Uterus (tissue), 4 donors: ENCODE measurements at places on chromosomes 3 and 15. TPM values are rescaled to one million over a fixed set of nuclear protein-coding genes. Genes with fewer than 3 reads are reported as not detected.
A peak's percentile ranks its signal among the peaks of the same experiment; 100 is the strongest.

DNA sequence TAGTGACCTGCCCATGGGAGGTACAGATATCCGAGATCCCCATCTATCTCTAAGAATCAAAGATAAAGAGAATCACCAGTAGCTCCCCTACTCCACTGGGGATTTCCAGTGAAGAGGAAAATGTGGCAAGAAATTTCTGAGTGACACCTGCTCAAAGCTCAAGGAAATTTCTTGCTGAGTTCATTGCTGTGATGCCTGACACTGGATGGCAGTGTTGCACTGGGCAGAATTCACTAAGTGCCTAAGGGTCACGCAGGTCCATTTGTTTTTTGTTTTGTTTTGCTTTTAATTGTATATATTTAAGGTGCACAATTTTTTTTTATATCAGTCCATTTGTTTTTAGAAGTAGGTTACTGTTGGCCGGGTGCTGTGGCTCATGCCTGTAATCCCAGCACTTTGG is 109.5 kb upstream of the KCNAB1 start:
- H3K27ac ChIP-seq, result no peak overlapping the region
- DNase-seq, result no peak
- no peaks in the 10 kb centered on the region for H3K36me3 ChIP-seq
- H3K27me3 ChIP-seq, result no peaks in the 10 kb centered on the region

DNA sequence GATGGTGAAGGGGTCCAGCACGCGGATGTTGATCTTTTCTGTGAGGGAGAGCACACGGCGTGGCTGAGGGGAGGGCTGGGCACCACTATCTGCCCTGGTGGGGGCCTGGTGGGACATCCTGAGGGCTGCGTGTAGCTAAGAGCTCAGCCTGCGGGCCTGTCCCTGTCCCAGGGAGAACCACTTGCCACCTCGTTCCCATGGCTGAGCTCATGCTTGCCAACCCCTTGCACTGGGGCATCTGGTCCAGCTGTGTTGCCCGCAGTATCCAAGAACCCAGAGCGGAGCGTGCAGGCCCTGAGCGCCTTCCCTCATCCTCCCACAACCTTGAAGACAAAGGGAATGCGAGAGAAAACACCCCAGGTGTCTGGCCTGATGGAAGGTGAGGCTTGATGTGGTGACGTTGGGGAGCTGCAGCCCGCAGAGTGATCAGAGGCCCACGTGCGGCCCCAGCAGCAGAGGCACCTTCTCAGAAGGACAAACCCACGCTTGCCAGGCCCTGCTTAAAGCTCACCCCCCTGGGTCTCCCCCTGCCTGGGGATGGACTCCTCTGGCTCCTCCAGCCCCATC is 28.9 kb downstream of the TKT start:
- H3K27ac ChIP-seq, result no peak overlapping the region
- H3K36me3 ChIP-seq, result no peaks in the 10 kb centered on the region
- H3K4me3 ChIP-seq, result no peak overlapping the region
- no peaks in the 10 kb centered on the region for H3K27me3 ChIP-seq

Gene ATP13A5
- not detected for total RNA-seq

- DNase-seq, result no peak
- no peaks in the 10 kb centered on the region for H3K4me1 ChIP-seq
- H3K27ac ChIP-seq, result no peak overlapping the region
- H3K4me3 ChIP-seq, result no peak overlapping the region
- no peaks in the 10 kb centered on the region for H3K36me3 ChIP-seq
Observed at GRCh38 chr15:65354835-65355172, 23.0 kb downstream of the IGDCC3 start.

- H3K36me3 ChIP-seq, result no peaks in the 10 kb centered on the region
- H3K4me3 ChIP-seq, result no peak overlapping the region
- H3K27me3 ChIP-seq, result no peaks in the 10 kb centered on the region
Observed at GRCh38 chr15:42707068-42707467, 29.9 kb downstream of the CDAN1 start.

GRCh38 chr3:24591661-24592555 is 97.3 kb upstream of the THRB start:
- no peaks in the 10 kb centered on the region for H3K4me1 ChIP-seq
- DNase-seq, result no peak
- H3K27me3 ChIP-seq, result no peaks in the 10 kb centered on the region
- no peaks in the 10 kb centered on the region for H3K36me3 ChIP-seq
- no peak overlapping the region for H3K27ac ChIP-seq
- H3K4me3 ChIP-seq, result no peak overlapping the region

Gene ACOX2
- 29.0 TPM for total RNA-seq

DNA sequence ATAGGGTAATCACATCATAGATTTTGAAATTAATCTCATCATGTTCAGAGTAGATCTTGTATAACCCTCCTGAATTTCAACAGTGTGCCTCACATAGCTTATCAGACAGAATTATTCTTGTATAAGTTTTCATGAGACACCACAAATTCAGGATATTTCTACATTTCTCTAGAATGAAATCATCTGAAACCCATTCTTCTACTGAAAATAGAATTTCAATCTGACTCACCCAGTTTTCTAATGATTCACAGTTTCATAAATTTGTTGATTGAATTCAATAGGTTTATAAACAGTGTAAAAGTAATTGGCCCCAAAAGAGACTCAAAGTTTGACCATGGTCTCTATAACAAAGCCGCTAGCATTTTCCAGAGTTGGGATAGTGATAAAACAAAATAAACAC is 1082.6 kb upstream of the EPHA6 start:
- no peaks in the 10 kb centered on the region for H3K27me3 ChIP-seq
- H3K27ac ChIP-seq, result no peak overlapping the region
- H3K4me1 ChIP-seq, result no peaks in the 10 kb centered on the region
- no peak for DNase-seq

Gene CCDC39
- total RNA-seq, result 1.5 TPM

GRCh38 chr3:171255236-171255806 is 204.9 kb downstream of the TNIK start:
- no peak overlapping the region for H3K27ac ChIP-seq
- DNase-seq, result no peak
- no peaks in the 10 kb centered on the region for H3K36me3 ChIP-seq
- no peak overlapping the region for H3K4me3 ChIP-seq
- no peaks in the 10 kb centered on the region for H3K27me3 ChIP-seq

Gene FMN1
- 3.8 TPM for total RNA-seq

DNA sequence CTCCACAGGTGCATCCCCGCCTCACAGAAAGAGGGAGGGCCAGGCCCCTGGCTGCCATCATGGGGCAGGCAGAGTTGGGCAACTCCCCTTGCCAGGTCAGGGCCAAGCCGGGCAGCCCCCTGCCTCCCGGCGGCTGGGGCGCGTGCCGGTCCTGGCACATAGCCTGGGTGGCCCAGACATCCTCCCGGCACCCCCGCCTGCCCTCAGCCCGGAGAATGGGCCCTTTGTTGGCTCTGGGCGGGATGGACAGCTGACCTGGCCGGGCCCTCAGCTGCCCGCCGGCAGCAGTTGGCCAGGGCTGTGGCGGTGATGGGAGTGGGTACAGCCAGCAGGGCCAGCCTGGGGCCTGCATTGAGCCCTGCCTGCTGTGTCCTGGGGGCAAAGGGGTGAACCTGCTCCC is 16.5 kb downstream of the PLXNA1 start:
- peaks cover 22% of the 10 kb centered on the region for H3K4me1 ChIP-seq
- no peak overlapping the region for H3K27ac ChIP-seq
- H3K4me3 ChIP-seq, result no peak overlapping the region
- no peaks in the 10 kb centered on the region for H3K36me3 ChIP-seq
- H3K27me3 ChIP-seq, result no peaks in the 10 kb centered on the region

Gene FGF7
- total RNA-seq, result 57.6 TPM

- no peaks in the 10 kb centered on the region for H3K4me1 ChIP-seq
- H3K27ac ChIP-seq, result no peak overlapping the region
- no peak overlapping the region for H3K4me3 ChIP-seq
- DNase-seq, result no peak
- H3K36me3 ChIP-seq, result no peaks in the 10 kb centered on the region
Observed at GRCh38 chr15:39622660-39623516, 42.0 kb downstream of the THBS1 start.

- no peaks in the 10 kb centered on the region for H3K27me3 ChIP-seq
- no peaks in the 10 kb centered on the region for H3K36me3 ChIP-seq
- DNase-seq, result no peak
- H3K27ac ChIP-seq, result no peak overlapping the region
Observed at GRCh38 chr3:185076219-185076618, 76.6 kb downstream of the C3orf70 start.

GRCh38 chr3:73294537-73294936 is 233.1 kb downstream of the EBLN2 start:
- no peak overlapping the region for H3K27ac ChIP-seq
- H3K27me3 ChIP-seq, result no peaks in the 10 kb centered on the region
- H3K4me3 ChIP-seq, result no peak overlapping the region
- DNase-seq, result no peak

DNA sequence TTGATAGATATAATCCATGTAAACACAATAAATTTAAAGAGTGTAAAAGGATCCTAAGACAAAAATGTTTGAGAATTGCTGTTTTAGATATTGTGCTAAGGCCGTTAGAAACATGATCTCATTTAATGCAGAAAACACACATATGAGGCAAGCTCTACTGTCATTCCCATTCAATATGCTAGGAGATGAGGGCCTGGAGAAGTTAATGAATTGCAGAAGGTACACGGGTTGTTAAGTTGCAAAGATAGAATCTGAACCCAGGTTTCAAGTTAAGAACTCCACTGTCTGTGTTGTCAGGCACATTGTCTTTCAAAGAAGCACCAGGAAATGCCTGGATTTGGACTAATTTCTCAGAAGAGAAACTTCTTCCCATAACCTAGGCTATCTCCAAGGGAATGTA is 65.1 kb upstream of the SAMMSON start:
- DNase-seq, result no peak
- H3K36me3 ChIP-seq, result no peaks in the 10 kb centered on the region
- H3K27me3 ChIP-seq, result no peaks in the 10 kb centered on the region
- no peak overlapping the region for H3K4me3 ChIP-seq

DNA sequence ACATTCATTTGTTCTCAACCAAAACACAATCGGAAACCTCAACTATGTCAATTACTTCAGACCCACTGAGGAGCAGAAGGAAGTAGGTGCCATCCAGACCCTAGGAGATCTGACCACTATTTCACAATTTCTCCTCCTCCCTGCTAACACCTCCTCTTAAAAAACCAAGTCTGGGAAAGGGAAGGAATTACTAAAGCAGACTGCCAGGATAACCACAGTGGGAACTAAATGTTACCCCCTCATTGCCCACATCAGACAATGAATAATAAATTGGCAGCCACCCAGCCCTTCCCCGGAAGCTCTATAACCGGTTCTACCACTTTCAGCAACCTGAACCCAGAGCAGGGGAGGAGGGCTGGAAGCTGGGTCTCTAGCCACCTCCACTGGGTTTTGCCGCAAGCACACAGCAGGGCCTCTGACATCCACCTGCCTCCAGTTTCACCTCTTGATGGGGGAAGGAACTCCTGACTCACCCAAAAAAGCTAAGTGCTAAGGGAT is 17.6 kb downstream of the C15orf62 start:
- H3K27me3 ChIP-seq, result no peaks in the 10 kb centered on the region
- H3K4me3 ChIP-seq, result no peak overlapping the region
- H3K27ac ChIP-seq, result no peak overlapping the region
- H3K36me3 ChIP-seq, result no peaks in the 10 kb centered on the region
- no peak for DNase-seq

DNA sequence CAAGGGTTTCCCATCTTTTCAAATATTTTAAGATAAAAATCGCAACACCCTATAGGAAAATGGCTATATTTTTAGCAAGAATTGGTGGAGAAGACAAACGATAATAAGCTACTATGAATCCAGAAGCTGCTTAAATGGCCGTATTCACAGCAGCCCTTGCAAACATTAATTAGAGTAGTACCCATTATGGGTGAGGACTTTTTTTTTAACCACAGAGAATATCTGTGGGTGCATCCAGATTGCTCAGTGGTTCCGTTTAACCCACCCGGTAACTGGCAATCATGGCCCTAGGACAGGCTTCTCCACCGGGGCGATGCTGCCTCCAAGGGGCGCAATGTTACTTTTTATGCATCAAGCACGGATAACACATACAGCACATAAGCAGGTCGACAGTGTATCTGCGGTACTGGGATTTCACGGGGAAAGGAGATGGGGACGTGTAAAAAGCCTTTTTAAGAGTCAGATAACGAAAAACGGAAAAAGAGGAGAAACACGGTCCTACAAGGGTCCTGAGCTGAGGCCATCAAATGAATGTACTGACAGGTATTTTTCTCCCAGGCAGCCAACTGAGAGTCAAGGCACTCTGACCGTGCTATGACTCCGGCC is 968 bp upstream of the TMEM266 start:
- no peak for DNase-seq
- H3K27me3 ChIP-seq, result no peaks in the 10 kb centered on the region
- H3K4me3 ChIP-seq, result peak overlapping the region; percentile 40
- H3K4me1 ChIP-seq, result no peaks in the 10 kb centered on the region
- H3K36me3 ChIP-seq, result no peaks in the 10 kb centered on the region

GRCh38 chr3:60916546-60916945 is 334.7 kb downstream of the FHIT start:
- H3K27ac ChIP-seq, result no peak overlapping the region
- no peaks in the 10 kb centered on the region for H3K27me3 ChIP-seq
- no peak overlapping the region for H3K4me3 ChIP-seq
